Panc1 (cell line): ENCODE measurements at places on chromosomes 7 and 10. TPM values are rescaled to one million over a fixed set of nuclear protein-coding genes. Genes with fewer than 3 reads are reported as not detected.

PTPRZ1 gene
- total RNA-seq, result 0.05 TPM

SLC26A4 gene
- 0.05 TPM for total RNA-seq

GPR85 gene
- total RNA-seq, result not detected

GIMAP5 gene
- total RNA-seq, result 0.51 TPM

FLNC gene
- total RNA-seq, result 10.2 TPM

CISD1 gene
- total RNA-seq, result 64.1 TPM

UTF1 gene
- not detected for total RNA-seq
